ENCODE measurements at places on chromosomes 13 and 19. TPM values are rescaled to one million over a fixed set of nuclear protein-coding genes. Genes with fewer than 3 reads are reported as not detected.

The TMC4 gene
- 4.1 TPM for total RNA-seq

The NUP62 gene
- total RNA-seq: 92.2 TPM

The SIAH3 gene
- total RNA-seq: 0.16 TPM

The ZNF93 gene
- 4.3 TPM for total RNA-seq

The F2RL3 gene
- under 0.01 TPM for total RNA-seq

The SIGLEC5 gene
- total RNA-seq: not detected

The KIR3DL2 gene
- total RNA-seq: not detected

The LILRA1 gene
- not detected for total RNA-seq

The LATS2 gene
- total RNA-seq: 37.8 TPM

The C3 gene
- 0.49 TPM for total RNA-seq

The KLK7 gene
- 0.89 TPM for total RNA-seq

The FARSA gene
- 98.1 TPM for total RNA-seq

The LRFN3 gene
- 10.4 TPM for total RNA-seq

The KLC3 gene
- 1.3 TPM for total RNA-seq

The RASIP1 gene
- total RNA-seq: 4.7 TPM

The MTMR6 gene
- total RNA-seq: 21.0 TPM

The FUT1 gene
- total RNA-seq: 0.98 TPM

The NECTIN2 gene
- total RNA-seq: 362 TPM

The IGSF23 gene
- 2.9 TPM for total RNA-seq

The SPRED3 gene
- 0.81 TPM for total RNA-seq

The GGACT gene
- 3.9 TPM for total RNA-seq

The RPL18A gene
- 2,236 TPM for total RNA-seq

The MVB12A gene
- 116 TPM for total RNA-seq

The MAG gene
- total RNA-seq: 0.25 TPM

The MAST1 gene
- 1.0 TPM for total RNA-seq

The FOXA3 gene
- total RNA-seq: 1.4 TPM

The CEACAM8 gene
- total RNA-seq: not detected

The ZNF729 gene
- not detected for total RNA-seq

The CCDC194 gene
- total RNA-seq: not detected

The ZNF208 gene
- total RNA-seq: under 0.01 TPM

The NKG7 gene
- total RNA-seq: not detected

The CLDND2 gene
- total RNA-seq: not detected

The SPIB gene
- total RNA-seq: not detected

The SYNGR4 gene
- total RNA-seq: 0.51 TPM

The ZNF723 gene
- total RNA-seq: not detected

The EEF2 gene
- 2,051 TPM for total RNA-seq

The ERICH6B gene
- not detected for total RNA-seq

The SPACA4 gene
- total RNA-seq: not detected

The DBP gene
- total RNA-seq: 17.7 TPM

The LRRC4B gene
- 0.25 TPM for total RNA-seq

The CASP14 gene
- total RNA-seq: not detected

The GPI gene
- 260 TPM for total RNA-seq

The GNG7 gene
- 1.1 TPM for total RNA-seq

The PLIN3 gene
- 234 TPM for total RNA-seq

The ZIM2 gene
- total RNA-seq: not detected

The PTGER1 gene
- total RNA-seq: 0.65 TPM

The ZNF441 gene
- total RNA-seq: 3.9 TPM

The TLE6 gene
- 0.51 TPM for total RNA-seq

The MRPS31 gene
- 8.6 TPM for total RNA-seq

The EPS8L1 gene
- total RNA-seq: 6.0 TPM

The CEACAM3 gene
- not detected for total RNA-seq

The MIR17HG gene
- total RNA-seq: 1.3 TPM

The MYO1F gene
- total RNA-seq: 0.25 TPM

The ANKRD24 gene
- under 0.01 TPM for total RNA-seq

All from mesangial cell (primary cell).